ENCODE measurements at places on chromosomes 16 and 17.

DNA sequence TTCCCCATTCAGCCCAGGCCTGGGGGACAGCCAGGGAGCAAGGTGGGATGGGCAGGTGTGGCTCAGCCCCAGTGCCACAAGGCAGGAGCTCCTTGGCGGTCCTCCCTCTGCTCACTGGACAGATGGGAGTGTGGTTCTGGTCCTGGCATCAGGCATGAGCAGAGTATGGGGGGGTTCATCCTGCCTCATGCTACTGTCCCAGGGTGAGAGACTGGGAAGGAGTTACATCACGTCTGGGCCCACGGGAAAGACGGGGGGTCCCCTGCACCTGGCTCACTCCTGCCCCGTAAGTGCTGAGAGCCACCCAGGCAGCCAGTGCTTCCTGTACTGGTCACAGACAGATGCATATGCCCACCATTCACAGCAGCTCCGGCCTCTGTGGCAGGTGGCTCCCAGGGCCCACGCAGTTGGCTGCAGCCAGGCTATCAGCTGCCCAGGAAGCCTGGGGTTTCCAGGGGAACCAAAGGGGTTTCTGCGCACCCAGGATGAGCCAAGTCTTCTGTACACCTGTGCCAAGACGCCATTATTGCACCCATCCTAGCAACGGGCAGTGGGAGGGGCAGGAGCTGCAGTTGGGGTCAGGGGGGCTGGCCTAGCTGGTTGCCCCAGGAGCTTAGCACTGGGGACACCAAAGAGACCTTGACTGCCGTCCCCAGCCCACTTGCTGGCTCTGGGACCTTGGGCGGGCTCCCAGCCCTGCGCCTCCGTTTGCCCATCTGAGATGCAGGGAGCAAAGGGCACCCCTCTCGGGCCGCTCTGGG lies 1.9 kb downstream of the BAIAP3 start:
- no peak for DNase-seq

DNA sequence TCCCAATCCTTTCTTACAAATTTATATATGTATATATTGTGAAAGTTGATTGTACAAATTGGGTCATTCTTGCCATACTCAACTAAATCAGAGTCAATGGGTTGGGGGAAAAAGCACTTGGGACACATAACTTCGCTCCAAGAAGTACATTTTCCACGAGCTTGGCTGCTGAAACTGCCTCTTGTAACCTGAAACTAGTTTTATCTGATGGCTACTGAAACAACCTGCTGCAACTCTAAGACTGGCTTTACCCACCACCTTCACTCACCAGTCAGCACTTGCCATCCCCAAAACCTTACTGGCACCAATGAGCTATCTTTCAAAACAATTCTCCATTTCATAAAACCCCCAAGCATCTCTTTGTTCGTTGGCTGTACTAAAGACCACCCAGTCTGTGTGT lies 14.5 kb upstream of the MYCBPAP start:
- DNase-seq, result no peak

DNA sequence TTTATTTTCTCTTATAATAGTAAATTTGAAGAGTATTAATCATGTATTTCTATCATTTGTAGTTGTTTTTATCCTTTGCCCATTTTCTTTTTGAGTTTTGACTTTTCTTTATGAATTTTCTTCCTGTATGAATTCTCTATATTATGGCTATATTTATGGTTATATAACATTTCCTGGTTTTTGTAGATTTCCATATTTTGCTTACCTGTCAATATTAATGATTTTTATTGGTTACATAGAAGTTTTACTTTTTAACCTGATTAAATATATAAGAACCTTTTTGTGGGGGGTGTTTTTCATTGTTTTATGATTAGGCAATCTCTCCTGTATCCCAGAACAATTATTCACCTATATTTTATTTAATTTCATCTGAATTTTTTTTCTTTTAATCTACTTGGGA lies 93.2 kb downstream of the AATF start:
- no peak for DNase-seq

- no peak for DNase-seq
Observed at GRCh38 chr17:57920916-57921703, 34.1 kb downstream of the CUEDC1 start.

- no peak for DNase-seq
Observed at GRCh38 chr16:3013491-3013951, 798 bp downstream of the CLDN9 start.

- no peak for DNase-seq
Observed at GRCh38 chr17:70420861-70421445, 251.6 kb downstream of the KCNJ2 start.

- no peak for DNase-seq
Observed at GRCh38 chr17:32258383-32259140, 7.1 kb upstream of the RHBDL3 start.

DNA sequence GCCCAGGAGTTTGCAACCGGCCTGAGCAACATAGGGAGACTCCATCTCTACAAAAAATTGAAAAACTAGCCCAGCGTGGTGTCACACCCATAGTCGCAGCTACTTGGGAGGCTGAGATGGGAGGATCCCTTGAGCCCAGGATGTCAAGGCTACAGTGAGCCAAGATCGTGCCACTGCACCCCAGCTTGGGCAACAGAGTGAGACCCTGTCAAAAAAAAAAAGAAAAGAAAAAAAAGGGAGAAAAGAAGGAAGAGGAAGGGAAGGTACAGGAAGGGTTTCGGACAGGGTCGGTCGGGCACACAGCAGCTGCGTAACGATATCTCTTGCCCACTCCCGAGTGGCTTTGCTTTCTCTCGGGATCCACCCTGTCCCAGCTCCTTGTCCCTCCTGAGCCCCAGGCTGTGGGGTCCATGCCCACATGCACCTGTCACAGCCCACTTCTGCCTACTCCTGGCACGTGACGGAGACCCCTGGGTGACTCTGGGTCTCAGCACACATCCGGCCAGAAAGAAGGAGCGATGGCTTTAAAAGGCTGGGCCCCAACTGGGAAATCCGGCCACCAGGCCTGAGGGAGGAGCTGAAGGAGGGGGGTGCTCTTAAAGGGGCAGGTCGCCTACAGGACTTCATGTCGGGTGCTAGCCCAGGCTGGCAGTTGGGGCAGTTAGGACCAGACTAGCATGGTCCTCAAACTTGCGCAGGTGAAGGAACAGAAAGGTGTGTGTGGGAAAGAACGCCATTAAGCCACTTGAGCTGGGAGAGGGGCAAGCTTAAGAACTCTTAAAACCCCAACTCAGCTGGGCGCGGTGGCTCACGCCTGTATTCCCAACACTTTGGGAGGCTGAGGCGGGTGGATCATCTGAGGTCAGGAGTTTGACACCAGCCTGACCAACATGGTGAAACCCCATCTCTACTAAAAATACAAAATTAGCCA lies at the start of gene GHDC:
Gene GHDC, minus strand, starts transcription at position 526 of the 931 bp plus-strand sequence. CDS start 913 bp downstream, outside the sequence.
- DNase-seq, result peak; percentile 76

- DNase-seq, result no peak
Observed at GRCh38 chr17:77489239-77489892, 348.6 kb downstream of the SEC14L1 start.

DNA sequence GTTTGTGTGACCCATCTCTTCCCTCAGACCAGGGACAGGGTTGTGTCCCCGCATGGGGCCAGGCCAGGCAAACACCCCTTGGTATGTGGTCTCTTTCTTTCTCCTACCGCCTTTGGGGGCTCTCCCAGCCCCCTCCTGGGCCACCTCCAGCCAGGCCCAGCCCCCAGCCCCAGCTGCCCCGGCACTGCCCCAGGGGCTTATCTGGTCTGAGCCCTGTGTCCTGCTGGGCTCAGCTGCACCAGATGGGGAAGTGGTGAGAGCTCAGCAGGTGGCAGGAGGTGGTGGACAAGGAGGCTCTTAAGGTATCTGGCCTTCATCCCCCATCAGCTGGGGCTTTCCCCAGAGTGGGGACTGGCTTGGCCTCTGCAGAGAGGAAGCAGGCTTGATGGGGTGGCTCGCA lies 8.7 kb downstream of the ADAM11 start:
- DNase-seq, result no peak

DNA sequence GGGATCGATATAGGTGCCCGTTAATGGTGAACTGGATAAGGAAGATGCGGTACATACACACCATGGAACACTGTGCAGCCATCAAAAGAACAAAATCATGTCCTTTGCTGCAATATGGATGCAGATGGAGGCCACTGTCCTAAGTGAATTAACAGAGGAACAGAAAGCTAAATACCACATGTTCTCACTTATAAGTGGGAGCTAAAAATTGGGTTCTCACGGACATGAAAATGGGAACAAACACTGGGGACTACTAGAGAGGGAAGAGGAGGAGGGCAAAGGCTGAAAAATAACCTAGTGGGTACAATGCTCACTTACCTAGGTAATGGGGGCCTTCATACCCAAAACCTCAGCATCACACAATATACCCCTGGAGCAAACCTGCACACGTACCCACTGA lies 302.6 kb downstream of the XYLT1 start:
- DNase-seq, result no peak

DNA sequence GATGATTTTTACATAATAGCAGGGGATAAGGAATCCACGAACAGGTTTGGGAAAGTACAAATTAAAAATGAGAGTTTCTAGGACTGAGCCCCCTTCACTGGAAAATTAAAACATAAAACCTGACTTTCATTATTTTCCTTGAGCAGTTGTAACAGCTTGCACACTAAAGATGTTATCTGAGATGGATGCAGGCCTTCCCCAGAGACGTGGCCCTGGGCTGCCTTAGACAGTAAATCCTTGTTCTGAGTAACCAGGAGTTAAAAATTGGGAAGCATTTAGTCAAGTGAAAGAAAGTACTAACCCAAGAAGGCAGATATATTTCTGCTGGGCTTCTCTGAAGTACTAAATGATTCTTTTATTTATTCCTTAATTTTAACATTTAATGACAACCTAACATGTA lies 432.2 kb upstream of the KIF2B start:
- no peak for DNase-seq

GRCh38 chr16:1920727-1921171 lies 2.5 kb upstream of the HS3ST6 start:
- DNase-seq, result no peak

GRCh38 chr17:73723317-73723716 lies 79.1 kb upstream of the SDK2 start:
- DNase-seq, result no peak

- no peak for DNase-seq
Observed at GRCh38 chr16:56611281-56611833, 3.0 kb downstream of the MT2A start.

DNA sequence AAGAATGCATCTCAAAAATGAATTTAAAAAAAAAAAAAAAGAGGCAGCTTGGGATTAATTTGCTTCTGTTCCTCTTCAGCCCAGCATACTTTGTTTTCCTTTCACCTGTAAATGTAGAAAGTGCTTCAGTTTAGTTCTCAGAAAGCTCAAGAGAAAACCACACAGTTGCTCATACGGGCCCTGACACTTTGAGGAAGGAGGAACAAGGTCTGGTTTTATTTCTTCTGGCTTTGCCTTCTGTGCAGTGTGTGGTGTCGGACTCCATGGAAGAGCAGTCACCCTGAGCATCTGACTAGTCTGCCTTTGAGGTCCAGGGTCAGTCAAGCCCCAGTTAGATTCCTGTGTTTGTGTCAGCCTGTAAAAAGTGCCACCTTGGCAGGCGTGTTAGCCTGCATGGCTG lies 27.6 kb downstream of the NMT1 start:
- DNase-seq, result no peak

DNA sequence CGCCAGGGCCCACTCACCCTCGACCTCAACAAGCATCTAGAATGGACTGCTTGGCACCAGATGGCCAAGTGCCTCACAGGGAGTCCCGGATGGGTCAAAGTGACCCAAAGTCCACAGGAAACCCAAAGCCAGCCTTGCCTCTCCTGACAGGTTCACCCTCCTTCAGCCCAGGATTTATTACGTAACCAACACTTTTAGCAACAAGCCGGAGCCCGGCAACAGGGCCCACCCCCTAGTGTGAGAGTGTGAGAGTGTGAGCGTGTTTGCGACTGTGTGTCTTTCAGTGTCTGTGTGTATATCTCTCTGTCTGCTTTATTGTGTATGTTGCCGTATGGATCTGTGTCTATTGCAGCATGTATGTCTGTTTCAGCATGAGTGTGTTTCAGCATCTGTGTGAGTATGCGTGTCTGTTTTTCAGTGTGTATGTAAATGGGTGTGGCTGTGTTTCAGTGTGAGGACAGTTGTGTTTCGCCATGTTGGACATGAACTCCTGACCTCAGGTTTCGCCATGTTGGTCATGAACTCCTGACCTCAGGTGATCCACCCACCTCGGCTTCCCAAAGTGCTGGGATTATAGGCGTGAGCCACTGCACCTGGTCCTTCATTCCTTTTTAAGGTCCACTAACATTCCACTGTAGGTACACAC lies 13.7 kb upstream of the PEMT start:
- no peak for DNase-seq

DNA sequence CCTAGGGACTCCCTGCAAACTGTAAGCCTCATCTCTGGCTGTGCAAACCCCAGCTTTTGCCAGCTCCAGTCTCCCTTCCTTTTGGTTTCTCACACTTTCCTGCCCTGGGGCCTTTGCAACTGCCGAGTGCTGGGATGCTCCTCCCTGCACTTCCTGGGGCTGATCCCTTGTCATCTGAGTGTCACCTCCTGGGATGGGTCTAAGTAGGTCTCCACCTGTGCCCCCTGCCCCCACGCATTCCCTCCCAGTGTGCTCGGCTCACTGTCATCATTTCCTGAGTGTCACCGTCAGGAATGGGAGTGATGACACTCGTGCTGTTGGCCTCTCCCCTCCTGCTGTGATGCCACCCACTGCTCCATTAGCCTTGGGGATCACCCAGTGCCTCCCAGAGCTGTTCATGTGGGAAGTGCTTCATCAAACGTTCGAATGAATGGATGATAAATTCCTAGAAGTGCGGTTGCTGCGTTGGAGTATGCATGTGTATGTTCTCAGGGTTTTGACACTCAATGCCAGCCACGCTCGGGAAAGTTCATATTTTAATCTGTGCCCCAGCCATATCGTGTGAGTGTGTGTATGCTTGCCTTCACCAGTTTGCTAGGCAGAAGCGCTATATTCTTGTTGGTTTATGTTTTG lies 189.9 kb downstream of the NTN1 start:
- DNase-seq, result no peak

GRCh38 chr17:77963441-77963840 lies 4.9 kb downstream of the TNRC6C start:
- peak; percentile 29 for DNase-seq

- DNase-seq, result peak; percentile 42
Observed at GRCh38 chr17:50269477-50270434, 4.5 kb upstream of the TMEM92 start.

GRCh38 chr16:88320947-88321634 lies 61.7 kb upstream of the ZNF469 start:
- no peak for DNase-seq

GRCh38 chr16:78505544-78506366 lies 406.3 kb downstream of the WWOX start:
- DNase-seq, result no peak

DNA sequence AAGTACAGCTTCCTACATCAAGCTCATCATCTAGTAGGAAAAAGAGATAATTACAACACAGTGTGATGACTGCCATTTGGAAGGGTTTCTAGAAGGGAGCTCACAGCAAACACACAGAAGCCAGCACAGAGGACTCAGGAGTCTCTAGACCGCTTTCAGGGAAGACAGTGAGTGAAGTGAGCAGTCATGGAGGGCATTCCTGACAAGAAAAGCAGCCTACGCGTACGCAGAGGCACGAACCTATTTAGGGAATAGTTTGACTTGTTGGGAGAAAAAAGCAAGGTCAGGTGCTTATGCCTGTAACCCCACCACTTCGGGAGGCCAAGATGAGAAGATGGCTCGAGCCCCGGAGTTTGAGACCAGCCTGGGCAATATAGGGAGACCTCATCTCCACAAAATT lies 8.4 kb upstream of the HASPIN start:
- no peak for DNase-seq

- DNase-seq, result peak; percentile 74
Observed at GRCh38 chr16:28984619-28985135, at the start of gene LAT. Gene LAT (plus strand): TSS chr16:28985052. CDS start chr16:28985418, 366 bp downstream.

All from effector CD4-positive, alpha-beta T cell (primary cell).